ENCODE measurements at places on chromosomes 3 and 15. TPM values are rescaled to one million over a fixed set of nuclear protein-coding genes. Genes with fewer than 3 reads are reported as not detected.

HYAL1 gene
- total RNA-seq, result 0.41 TPM

EXOSC7 gene
- 27.3 TPM for total RNA-seq

GPR171 gene
- total RNA-seq, result not detected

CCDC39 gene
- 0.82 TPM for total RNA-seq

SCAANT1 gene
- not detected for total RNA-seq

AP3S2 gene
- total RNA-seq, result 40.8 TPM

MORC1 gene
- under 0.01 TPM for total RNA-seq

GRCh38 chr15:23823508-23823907, 136.4 kb upstream of the NDN start:
- DNase-seq, result no peak

- DNase-seq, result no peak
Measured at GRCh38 chr15:71198846-71199245, 83.6 kb downstream of the THSD4 start.

GRCh38 chr3:153001210-153002078, 160.6 kb upstream of the RAP2B start:
- no peak for DNase-seq

DNA sequence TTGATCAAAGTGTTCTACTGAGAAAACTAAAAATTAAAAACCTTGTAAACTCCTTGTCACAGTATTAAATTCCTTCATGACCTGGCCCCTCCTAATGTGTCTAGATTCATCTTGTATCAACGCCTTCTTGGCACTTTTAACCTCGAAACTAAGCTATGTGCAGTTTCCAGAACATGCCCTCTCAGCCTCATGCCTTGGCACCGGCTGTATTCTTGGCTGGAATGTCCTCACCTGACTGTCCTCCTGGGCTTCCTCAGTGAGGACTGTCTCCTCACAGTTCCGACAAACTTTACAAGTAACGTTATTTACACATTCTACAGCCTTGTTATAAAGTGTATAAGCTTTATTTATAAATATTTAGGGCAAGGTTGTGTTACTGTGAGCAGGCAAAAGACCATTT, 196.5 kb upstream of the SLC2A2 start:
- DNase-seq, result no peak

DNA sequence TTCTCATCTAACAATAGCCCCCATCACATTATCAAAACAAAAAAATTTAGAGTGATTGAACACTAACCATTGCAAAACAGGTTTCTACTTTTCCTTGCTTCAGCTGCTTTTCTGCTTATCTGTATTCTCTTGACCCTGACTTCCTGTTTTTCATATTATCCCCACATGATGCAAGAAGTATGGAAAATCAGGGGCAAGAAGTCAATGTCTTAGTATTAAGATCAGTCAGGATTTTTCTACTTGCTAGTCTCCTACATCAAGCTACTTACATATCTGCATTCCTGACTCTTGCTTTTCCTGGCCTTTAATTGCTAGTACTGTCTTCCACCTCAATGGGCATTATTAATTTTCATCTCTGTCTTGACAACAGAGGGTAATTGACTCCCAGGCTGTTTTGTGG, 300.2 kb downstream of the OTOL1 start:
- no peak for DNase-seq

DNA sequence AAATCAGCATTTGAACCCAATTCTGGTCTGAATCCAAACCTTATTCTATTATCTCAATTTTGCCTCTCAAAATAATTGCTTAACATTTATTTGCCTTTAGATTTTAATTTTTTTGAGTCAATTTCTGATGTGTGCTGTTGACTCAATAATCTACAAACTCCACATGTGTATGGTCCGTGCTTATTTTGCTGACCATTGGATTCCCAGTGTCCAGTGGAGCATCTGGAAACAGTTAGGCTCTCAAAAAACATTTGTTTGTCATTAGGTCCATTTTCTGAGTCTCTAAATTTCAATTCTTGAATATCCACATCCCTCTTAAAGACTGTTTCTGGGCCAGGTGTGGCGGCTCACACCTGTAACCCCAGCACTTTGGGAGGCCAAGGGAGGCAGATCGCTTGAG, 19.2 kb upstream of the MYZAP start:
- no peak for DNase-seq

- DNase-seq, result no peak
Measured at GRCh38 chr3:6468589-6468988, 392.3 kb upstream of the GRM7 start.

GRCh38 chr15:29276366-29276765, 6.7 kb upstream of the NSMCE3 start:
- DNase-seq, result no peak
